ENCODE measurements at places on chromosomes 2 and 18. TPM values are rescaled to one million over a fixed set of nuclear protein-coding genes. Genes with fewer than 3 reads are reported as not detected.

- no peak for DNase-seq
Measured at GRCh38 chr2:10514743-10515142, 66.6 kb upstream of the ODC1 start.

DNA sequence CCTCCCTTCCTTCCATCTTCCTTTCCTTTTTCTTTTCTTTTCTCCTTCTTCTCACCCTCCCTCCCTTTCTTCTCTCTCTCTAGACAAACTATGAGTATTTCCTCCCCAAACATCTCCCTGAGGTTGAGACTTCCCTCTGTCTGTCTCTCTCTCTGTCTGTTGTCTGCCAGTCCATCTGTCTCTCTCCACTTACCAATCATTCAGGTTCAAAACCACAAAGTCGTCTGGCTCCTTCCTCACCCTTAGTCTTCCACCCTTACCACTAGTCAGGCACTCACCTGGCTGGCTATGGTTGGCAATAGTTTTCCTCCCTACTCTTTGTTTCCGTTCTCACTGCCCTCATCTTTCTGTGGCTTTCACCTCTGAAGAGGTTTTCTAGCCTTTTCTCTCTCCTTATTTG, 12.9 kb downstream of the CCL20 start:
- DNase-seq, result no peak

GRCh38 chr2:11160731-11161455, 5.6 kb downstream of the SLC66A3 start:
- DNase-seq, result no peak

- DNase-seq, result no peak
Measured at GRCh38 chr18:22233266-22233665, 63.9 kb downstream of the GATA6 start.

DNA sequence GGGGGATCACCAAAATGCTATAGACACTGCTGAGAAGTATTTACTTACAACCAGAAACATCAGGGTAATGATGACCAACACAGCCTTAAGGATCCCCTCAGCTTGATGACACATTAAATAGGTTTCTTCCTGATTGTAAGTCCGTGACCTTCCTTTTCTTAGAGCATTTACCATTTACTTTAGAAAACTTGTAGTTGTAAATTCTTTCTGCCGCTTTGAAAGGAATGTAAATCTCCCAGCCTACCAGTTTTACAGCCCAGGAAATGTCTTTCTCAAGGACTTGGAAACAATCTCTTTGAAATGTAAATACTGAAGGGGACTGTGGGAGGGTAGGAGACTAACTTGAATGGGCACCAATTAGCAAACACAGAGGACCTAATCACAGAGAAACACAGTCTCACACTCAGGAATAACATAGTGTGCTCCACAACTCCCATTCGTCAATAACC, 278.6 kb downstream of the DSC3 start:
- no peak for DNase-seq

DNA sequence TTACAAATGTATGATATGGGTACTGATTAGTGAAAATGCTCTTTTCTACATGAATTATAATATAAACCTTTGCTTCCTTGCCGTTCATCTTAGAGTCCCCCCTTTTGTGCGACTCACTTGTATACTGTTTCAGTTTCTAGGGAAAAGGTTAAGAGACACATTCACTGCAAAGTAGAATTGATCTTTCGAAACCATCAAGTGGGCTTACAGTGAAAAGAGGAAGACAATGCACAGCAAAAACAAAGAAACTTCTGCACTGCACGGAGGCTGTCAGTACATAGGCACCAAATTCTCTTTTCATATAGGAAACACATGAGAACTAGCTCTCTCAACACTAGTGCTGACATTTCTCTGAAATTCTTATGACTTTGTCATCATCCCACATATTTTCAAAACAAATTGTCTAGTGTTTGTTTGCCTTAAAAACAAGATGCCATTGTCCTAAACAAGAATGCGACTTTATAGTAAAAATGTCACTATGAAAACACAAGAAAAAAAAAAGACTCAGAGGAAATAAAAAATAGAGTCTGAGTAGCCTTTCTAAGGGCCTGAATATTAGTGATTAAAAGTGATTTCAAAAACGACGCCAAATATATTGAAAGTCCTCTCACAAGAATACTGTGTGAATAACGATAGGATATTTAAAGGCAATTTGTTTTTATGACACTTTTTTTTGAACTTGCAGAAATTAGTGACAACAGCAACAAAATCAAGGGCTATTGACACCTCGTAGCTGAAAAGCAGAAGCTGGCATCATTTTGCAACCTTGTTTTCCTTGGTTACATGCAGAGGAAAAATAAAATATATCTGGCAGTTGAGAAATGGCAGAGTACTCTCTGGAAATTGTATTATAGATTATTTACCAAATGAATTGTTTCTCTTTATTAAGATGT, 827.0 kb downstream of the BCL11A start:
- no peak for DNase-seq

DNA sequence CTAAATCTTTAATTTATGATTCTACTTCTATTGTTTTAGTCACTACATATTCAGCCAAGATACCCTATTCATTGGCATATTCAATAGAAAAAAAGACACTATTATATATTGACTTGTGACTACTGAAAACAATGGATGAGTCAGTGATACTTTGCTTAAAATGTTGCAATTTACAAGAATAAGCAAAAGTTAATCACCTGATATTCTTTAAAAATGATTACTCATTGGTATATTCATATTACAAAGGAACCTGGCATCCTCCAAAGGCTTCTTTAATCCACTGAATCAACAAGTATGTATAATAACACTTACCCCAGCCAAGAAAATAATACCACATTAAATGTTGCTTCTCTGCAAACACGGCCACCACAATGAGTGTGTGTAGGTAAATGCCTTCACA, 87.8 kb downstream of the CALCRL start:
- no peak for DNase-seq

DNA sequence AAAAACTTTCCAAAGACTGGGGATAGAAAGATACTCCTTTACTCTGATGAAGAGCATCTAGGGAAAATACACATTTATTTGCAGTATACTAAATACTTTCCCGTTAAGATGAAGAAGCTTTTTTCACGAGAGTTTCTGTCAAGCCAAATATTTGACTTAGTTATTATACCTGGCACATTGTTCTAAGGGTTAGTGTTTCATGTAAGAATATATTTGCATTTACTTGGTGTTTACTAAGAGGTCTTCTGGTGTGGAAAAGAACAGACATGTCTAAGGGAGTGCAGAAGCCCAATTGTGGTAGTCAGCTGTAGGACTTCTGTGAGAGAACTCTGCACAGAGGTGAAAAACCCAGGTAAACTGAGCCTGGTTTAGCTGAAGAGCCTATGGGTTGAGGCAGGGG, 457.6 kb upstream of the SOX11 start:
- DNase-seq, result no peak

DNA sequence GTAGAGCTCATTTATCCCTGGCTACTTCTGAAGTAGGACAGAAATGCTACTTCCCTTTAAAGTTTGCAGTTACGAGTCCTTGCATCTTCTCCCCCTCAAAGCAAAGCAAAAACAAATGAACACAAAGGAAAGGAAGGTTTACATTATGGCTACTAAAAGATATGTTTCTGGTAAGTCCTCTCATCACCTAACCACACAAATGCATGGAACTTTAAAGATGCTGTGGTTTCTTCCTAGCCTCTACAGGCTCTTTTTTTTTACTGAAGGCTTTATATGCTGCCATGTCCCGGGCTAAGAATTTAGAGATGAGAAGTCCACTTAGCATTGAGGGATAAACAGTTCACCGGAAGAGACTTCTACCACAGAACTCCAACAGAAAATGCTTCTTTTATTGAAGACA, 291.2 kb downstream of the SS18 start:
- DNase-seq, result no peak

DNA sequence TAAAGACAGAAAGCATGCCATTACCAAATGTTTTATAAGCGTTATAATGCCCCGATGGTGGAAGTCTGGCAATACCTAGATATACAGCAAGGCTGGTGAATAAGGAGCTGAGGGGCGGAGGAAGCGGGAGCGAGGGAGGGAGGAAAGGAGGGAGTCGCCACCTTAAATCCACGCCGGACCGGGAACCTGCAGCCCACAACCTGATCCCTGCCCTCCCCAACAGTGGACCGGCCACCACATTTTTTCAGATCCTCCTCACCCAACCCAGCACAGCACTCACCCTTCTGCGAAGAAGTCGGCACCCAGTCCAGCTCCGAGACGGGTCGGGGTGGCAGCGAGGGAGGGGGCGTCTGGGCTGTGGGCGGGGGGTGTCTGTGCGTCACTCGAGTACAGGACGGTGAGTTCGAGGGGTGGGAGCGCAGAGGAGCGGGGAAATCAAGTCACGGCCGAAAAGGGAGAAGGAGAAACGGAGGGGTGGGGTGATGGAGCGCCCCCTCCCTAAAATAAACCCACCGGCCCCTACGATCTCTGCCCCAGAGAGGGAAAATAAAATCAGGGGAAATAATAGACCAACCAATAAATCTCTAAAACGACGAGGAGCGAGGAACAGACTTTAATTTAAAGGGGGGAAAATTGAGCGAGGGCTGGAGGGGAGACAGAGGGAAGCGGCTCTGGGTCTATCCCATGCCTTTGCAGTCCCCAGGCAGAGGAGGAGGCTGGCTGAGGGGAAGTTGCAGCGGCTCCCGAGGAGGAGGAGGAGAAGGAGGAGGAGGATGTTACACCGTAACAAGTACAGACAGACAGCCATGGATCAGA, 96.5 kb upstream of the SERTAD2 start:
- DNase-seq, result no peak

DNA sequence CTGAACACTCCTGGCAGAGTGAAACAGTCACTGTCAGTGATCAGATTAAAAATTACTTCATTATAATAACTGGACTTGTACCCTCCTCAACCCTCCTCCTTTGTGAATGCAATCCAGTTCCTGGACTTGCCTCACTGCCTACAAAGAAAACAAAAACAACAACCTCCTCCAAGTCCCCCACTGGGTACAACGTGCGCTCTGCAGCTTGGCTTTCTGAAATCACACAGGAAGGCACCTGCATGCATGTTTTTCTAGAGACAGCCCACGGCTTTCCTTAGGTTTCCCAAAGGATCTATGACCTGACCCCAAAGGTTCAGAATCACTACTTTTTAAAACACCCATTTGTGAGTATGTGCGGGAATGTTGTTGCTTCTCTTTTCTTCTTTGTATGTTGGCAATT, 61.4 kb upstream of the TUBA3E start:
- no peak for DNase-seq

- peak; percentile 55 for DNase-seq
Measured at GRCh38 chr18:35582899-35583558, 1.5 kb downstream of the GALNT1 start.

GRCh38 chr2:67516899-67517530, 119.9 kb downstream of the ETAA1 start:
- DNase-seq, result no peak

GRCh38 chr2:9765611-9766531, 77.4 kb upstream of the TAF1B start:
- DNase-seq, result peak; percentile 68

DNA sequence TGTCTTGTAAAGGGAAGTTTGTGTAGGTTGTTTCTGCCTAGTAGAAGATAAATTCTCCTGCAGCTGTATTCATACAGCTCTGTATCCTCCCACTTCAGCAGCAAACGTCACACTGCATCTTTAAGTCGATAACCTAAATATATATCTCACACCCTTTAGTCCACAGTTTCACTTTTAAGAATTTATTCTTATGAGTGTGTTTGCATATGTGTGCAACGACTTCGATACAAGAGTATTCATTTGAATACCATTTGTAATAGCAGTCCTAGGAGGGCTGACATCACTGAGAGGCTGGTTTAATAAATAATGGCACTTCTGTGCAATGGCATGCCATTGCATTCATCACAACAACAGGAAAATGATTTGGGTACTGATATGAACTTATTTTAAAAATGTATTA, 63.8 kb upstream of the MSH6 start:
- no peak for DNase-seq

GRCh38 chr2:46170611-46171350, 126.4 kb upstream of the EPAS1 start:
- no peak for DNase-seq

- DNase-seq, result no peak
Measured at GRCh38 chr2:240384711-240385450, 50.6 kb upstream of the GPC1 start.

- no peak for DNase-seq
Measured at GRCh38 chr2:239147376-239147775, 253.4 kb downstream of the HDAC4 start.

DNA sequence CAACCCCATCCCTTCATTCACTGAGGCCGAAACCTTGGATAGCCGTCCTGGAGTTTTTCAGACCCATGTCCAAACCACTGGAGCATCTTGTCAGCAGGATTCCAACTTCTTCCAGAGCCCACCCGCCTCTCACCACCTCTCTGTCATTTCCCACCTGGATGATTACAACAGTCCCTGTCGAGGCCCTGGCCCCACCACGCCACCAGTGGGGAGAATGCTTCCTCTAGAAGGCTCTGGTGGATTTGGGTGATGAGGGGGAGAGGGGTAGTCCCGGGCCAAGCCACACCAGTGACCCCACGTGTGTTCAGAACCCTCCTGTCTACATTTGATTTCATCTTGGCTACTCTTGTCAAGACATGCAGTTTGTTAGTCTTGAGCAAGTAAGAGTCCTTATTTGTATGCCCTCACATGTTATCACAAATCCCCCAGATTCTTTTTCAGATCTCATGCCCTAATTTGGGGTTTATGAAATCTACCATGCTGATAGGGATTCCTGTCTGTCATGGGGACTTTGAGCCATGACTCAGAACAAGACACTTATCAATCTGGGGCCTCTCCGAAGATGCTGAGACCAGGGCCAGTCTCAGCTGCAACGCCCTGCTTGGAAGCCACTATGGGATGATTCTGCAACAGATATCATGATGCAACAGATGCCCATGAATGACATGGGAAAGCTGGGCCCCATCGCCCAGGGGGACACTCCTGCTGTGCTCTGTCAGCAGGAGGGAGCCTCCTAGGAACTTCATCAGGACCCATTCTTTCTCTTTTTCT, 186.1 kb downstream of the ZFP36L2 start:
- no peak for DNase-seq

DNA sequence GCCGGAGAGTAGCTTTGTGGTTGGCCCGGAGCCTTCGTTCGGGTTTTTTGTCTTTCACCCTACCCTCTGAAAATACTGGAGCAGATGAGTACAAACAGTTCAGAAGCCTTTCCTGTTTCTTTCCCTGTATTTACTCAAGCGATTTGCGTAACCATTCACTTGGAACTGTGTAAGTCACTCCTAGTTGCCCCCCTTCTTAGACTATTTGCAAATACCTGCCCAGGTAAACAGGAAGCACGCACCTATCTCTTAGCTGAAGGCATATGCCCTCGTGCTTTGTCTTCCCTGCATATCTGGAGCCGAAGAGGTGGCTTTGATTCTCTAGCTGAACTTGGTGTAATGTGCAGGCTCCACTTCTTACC, 1.4 kb downstream of the KCNS3 start:
- DNase-seq, result peak; percentile 13

GRCh38 chr2:66865161-66865560, 430.2 kb downstream of the MEIS1 start:
- no peak for DNase-seq

SNRNP200 gene
- total RNA-seq, result 99.0 TPM

UGT1A5 gene
- not detected for total RNA-seq

CXCR4 gene
- total RNA-seq, result 0.29 TPM

OTOS gene
- not detected for total RNA-seq

DYSF gene
- total RNA-seq, result 0.17 TPM

AGXT gene
- total RNA-seq, result 41.9 TPM

REG3A gene
- total RNA-seq, result not detected

ZSWIM2 gene
- total RNA-seq, result not detected

SIX3 gene
- total RNA-seq, result not detected

SGO2 gene
- 16.2 TPM for total RNA-seq
